ENCODE measurements at places on chromosomes 7 and 10.

DNA sequence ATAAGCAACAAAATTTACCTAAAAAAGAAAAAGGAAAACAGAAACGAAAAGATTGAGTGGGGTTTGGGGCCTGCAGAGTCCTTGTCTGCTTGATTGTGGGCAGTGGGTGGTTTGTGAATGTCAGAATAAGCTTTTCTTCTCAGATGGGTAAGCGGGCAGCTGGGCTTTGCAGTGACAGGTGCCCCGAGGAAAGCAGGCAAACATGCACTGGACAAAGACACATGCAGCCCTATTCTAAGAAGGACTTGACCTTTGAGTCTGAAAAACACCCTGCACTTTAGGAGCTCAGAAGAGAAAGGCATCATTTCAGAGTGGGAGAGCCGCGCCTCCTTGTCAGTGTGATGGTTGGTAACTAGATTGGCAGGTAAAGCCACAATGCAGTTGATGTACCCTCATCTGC is 562.7 kb downstream of the PTPRN2 start:
- DNase-seq, result no peak

- DNase-seq, result no peak
These were observed 597.9 kb upstream of the DPP6 start for GRCh38 chr7:153454306-153454705.

DNA sequence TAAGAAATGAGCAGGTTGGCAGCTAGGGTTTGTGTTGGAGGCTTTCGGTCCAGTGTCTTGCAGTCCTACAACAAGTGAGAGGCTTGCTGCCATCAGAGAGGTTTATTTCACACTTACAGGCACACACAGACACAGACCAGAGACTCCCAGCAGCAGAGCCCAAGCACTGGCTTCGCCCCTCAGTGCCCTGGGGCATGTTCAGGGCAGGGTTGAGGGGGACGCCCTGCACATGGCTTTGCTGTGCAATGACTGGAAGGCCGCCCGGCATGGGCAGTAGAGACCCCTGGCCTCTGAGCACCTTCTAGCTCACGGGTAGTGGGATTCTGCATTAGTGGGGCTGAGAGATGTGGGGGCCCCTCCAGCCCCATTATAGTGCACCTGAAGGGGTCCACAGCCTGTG is 3.8 kb downstream of the SPRN start:
- DNase-seq, result no peak

- DNase-seq, result no peak
These were observed 38.7 kb upstream of the ARHGAP21 start for GRCh38 chr10:24762161-24762924.

DNA sequence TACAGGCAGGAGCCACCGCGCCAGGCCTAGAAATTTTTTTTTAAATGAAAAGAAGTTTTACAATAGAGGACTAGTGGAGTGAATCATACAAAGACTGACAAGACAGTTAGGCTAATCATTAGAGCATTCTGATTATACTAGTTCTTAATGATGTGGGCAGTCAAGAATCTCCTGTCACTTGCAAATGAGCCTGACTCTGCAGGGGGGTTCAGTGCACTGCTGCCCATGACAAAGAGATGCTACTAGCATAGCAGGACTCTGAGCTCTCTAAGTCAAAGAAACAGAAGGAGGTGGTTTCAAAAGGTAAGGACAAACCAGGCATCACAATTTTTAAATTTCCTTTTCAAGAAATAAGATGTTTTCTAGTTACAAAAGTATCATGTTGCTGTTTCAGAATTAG is 59.0 kb downstream of the CCDC6 start:
- no peak for DNase-seq

GRCh38 chr7:155107126-155107525 is 37.0 kb downstream of the HTR5A start:
- DNase-seq, result no peak

DNA sequence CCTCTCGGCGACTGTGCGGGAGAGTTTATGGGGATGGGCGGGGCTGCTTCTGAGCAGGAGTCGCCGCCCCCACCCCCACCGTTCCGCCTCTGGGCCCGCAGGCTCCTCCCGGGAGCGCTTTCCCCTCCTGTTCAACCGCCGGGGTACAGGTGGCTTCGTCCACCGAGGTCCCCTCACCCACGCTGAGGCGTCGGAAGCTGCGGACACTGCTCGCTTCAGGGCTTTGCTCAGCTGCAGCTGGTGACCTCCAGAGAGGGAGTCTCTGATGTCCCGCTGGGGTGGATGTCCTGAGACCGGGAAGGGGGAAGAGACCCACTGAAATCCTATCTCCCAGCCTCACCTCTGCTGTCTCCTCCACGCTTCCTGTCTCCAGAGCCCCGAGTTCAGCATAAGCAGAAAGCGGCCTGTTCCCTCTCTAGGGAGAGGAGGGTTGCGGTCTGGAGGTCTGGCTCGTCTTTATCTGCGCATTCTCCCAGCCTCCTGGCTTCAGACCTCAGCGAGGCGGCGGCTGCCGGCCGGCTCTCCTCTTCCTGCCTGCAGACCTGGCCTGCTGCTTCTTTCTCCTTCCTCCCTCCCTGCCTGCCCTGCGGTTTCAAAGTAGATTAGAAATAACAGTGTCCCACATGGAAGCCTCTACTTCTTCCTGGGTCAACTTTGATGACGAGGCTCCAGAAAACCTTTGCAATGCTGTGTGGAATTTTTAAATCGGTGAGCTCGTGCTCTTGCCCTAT is 1.8 kb downstream of the CYP2E1 start:
- no peak for DNase-seq

- DNase-seq, result no peak
These were observed 80.5 kb downstream of the ABCA13 start for GRCh38 chr7:48251766-48252165.

DNA sequence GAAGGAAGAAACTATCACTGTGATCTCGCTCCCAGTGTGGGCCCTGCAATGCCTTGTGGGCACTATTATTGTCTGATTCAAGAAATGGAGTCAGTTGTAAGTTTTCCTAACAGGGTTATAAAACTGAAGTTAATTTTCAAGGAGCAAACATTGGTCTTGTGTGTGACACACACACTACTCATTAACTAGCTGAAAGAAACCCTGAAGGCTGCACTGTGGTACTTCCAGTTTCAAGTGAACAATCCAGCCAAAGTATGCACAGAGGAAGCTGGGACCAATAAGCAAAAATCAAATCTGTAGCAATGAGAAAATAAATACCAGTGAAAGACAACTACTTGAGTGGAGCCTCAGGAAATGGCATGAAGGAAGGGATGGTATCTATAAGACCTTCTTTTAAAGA is 506.6 kb upstream of the POT1 start:
- no peak for DNase-seq

DNA sequence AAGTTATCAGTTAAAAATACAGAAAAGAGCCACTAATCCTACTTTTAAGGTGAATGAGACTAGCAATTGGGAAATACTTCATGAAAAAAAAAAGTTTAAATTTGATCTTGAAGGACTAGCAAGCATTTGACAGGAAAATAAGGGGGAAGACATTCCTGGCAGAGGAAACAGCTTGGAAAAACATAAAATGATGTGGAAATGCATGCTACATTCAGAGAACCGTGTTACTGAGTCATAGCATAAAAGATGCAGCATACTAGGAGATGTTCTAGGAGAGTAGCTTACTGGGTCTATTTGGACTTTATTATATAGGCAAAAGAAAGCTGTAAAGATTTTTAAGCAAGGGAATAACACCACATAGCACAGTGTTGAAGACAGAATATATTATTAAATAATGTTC is 108.6 kb upstream of the COL1A2 start:
- no peak for DNase-seq

DNA sequence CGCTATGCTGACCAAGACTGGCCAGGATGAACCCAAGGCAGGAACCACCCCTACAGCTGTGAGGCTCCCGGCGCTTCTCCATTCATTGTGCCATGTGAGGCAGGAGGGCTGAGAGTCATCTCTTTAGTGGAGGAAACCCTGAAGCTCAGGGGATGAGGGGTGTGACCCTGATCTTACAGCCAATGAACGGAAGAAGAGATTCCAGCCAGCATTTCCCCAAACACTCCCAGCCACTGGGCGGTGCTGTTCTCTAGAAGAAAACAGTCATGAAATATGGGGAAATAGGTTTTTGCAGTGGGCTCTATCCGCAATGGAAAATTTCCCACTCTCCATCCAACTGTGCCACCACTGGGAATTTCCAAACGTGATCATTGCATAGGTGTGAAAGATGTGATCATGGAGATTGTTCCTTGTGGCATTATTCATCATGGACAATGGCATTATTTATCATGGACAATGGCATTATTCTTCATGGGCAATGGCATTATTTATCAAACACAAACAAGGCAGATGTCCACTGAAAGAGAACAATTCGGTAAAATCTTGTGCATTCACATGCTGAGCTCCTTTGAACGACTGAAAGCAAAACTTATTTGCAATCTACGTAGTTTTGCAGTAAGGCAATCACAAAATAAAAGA is 14.0 kb upstream of the SLC18A2 start:
- no peak for DNase-seq

DNA sequence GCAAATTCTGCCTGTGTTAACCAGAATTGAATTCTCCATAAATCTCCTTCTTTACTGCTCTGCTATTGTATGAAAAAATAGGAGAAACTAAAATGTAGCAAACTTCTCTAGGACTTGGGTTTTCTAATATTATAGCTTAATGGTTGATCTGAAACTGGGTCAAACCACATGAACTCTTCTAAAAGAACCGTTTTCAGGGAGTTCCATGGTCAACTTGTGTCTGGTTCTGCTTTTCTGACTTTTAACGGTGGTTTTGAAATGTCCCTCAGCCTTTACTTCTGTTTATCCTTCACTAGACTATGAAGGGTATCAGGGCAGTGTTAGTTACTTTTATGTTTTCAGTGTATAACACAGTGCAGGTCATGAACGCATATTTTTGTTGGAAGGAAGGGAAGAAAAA is 242.2 kb downstream of the TSPAN12 start:
- no peak for DNase-seq

DNA sequence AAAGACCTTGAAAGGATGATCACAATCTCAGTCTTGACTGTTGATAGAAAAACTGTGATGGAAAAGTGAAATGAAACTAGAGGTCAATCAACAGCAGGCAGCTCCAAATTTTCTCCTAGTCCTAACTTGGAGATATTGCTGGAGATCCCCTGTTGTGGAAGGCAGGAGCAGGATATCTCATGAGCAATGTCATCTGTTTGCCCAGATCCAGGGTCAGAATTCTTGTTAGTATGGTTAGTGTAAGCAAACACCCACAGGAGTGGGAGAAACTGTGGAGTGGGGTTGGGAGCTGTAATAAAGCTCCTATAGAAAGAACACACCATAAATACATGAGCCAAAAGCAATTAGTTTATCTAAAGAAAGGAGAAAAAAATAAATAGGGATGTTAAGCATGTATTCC is 169.0 kb downstream of the AKR1D1 start:
- no peak for DNase-seq

DNA sequence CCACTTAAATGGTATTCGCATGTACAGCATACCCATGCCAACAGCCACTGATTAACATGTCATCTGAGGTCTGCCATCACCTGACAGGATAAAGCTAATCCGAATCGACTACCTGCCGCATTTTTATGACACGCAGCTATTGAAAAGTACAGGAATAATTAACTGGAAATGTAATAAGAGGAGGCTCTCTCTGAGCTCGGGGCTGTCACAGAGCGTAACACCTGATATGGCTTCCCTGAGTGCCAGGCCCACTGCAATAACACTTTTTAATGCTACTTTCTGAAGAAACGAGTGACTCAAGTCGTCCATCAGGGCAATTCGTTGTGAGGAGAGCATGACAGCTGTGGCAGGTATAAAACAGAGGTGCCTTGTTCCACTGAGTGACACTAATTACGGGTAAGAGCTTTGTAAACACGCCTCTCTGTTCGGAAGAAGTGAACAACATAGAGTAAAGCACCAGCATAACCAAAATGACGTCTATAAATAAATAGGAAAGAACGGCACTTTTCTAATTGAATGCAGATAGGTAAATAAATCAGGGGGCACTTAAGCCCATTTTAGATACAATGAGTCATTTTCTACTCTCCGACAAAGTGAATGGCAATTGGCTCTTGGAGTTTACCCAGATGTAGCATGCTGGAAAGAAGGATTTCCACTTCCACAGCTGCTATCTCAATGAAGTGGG is 56.5 kb upstream of the CREB5 start:
- DNase-seq, result no peak

DNA sequence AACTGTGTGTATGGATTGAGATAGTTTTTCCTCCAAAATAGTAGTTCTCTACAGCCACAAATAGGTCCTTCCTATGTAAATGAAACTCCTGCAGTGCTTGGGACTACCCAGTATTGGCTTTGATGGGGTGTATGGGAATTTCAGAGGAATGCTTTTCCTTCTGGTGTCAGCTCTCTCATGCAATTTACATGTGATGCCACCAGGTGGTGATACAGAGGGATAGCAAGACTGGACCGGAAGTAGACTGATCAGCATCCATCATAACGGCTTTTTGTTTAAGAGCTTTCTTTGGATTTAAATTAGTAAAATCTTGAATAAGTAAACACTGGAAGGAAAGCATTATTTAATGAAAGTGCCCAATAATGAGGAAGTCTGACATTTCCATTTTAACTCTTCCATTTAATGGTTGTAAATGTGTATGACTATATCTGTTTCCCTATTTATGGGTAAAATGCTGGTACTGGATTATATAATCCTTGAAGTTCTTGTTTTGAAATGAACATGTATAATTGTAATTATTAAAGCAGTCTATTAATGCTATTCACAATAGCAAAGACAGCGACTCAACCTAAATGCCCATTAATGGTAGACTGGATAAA is 22.7 kb downstream of the DYNC1I1 start:
- no peak for DNase-seq

- no peak for DNase-seq
These were observed 21.3 kb upstream of the TBRG4 start for GRCh38 chr7:45132708-45133320.

- DNase-seq, result peak; percentile 20
These were observed 3.9 kb downstream of the FAM241B start for GRCh38 chr10:69633673-69634635.

DNA sequence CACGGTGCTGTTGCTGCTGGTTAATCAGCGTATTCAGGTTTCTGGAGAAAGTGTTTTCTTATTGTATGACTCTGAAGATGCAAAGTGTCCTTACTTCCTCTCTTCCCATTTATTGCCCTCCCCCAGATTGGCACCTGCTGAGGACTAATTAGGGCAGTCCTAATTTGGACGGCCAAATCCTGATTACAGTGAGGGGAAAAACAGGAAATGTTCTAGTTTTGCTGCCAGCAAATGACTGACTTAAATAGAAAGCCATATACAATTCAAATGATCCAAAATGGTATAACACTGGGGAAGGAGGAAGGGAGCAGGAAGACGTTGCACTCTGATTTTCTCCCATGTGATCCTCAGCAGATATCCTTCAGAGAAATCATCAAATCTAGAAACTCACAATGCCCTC is 222.4 kb upstream of the LRGUK start:
- no peak for DNase-seq

DNA sequence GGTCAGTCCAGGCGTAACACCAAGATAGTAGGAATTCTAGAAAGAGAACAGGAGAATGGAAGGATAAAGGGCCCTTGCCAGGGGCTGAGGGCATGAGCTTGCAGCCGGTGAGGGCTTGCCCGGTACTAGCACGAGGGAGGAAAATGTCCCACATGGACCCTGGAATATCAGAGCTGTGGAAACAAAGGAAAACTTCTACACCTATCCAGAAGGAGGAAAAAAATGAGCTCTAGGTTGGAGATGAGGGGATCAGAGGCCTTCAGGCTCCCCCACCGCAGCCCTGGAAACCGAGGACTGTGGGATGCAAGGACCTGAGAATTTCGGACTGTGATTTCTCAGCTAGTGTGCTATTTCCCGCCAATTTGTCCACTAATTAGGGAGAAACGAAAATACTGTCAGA is 22.1 kb downstream of the RAMP3 start:
- DNase-seq, result no peak

GRCh38 chr7:116762971-116763370 is 91.0 kb downstream of the MET start:
- no peak for DNase-seq

All from ecto neural progenitor cell (in vitro differentiated cells).